GM12878 (cell line): ENCODE measurements at places on chromosomes 5 and 9. TPM values are rescaled to one million over a fixed set of nuclear protein-coding genes. Genes with fewer than 3 reads are reported as not detected.
A peak's percentile ranks its signal among the peaks of the same experiment; 100 is the strongest.

ZNG1E gene
- total RNA-seq = 54.8 and 73.2 TPM in 2 replicates

DNA sequence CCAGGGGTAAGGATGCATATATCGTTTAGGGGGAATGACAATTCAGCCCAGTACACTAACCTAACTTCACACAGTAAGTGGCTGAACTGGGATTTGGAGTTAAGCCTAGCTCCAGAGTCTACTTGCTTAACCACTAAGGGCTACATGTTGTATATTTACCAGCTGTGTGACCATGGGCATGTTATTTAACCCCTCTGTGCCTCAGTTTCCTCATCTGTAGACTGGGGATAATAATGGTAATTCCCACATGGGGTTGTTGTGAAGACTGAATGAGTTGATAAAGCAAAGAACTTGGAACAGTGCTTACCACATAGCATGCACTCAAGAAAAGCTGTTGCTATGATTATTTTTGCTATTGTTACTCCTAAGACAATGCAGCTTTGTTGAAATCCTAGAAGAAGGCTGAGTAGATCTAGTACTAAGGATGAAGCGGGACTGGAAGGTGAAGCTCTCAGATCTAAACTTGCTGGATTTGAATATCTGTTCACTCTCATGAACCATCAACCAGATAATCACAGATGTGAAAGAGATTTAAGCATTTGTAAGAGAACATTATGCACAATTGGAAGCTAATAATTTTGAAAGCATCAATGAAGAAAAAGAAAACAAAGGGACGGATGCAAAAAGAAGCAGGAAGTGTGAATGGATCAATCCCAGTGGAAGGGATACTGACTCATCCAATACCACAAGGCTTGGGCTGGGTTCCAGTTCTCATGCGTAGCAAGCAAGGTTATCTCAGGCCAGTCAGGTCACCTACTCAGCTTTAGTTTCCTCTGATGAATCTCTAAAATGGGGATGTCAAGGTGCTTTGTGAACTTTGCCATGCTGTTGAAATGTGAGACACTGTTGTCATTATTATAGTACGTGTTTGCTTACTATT, 78.5 kb upstream of the TBC1D2 start:
- no peak for DNase-seq
- H3K4me3 ChIP-seq = no peak overlapping the region
- H3K27ac ChIP-seq = no peak overlapping the region
- no peaks in the 10 kb centered on the region for H3K36me3 ChIP-seq
- peaks cover 5% of the 10 kb centered on the region for H3K27me3 ChIP-seq
- H3K4me1 ChIP-seq = no peaks in the 10 kb centered on the region

CNTFR gene
- total RNA-seq = not detected in 2 replicates

NOL6 gene
- 51.8 and 53.2 TPM in 2 replicates for total RNA-seq

DNA sequence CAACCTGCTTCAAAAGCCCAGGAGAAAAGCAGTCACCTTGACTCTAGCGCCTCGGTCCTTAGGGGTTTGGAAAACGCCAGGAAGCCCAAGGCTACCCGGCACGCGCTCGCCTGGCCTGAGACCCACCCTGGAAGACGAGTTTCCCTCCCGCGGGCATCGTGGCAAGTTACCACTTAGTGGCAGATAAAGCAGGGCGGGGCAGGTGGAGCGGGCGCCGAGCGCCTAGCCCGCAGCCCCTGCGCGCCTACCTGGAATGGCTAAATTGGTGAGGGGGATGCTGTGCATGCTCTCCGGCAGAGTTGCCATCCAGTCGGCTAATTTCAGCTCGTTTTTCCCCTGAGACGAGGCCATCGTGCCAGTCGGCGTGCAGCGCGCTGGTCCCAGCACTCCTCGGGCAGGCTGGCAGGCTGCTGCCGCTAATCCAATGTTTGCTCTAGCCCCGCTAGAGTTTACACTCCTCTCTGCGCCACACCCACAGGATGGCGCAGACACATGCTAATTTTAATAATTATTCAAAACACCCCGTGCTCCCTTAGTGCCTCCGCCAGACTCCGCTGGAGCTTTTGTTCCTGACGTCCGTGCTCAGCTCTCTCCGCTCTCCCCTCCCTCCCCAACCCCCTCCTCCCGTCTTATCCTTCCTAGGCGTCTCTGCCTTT, at the start of gene PLCXD3:
Gene PLCXD3 (minus strand): TSS at position 426 of the 656 bp plus-strand sequence. CDS start 75 bp downstream, at position 351.
- no peaks in the 10 kb centered on the region for H3K36me3 ChIP-seq
- H3K27me3 ChIP-seq = peaks cover 9% of the 10 kb centered on the region; the same call in 1 of the 2 replicates
- no peaks in the 10 kb centered on the region for H3K4me1 ChIP-seq

NME5 gene
- not detected in 2 replicates for total RNA-seq

- H3K4me3 ChIP-seq = no peak overlapping the region
- no peaks in the 10 kb centered on the region for H3K27me3 ChIP-seq
- H3K4me1 ChIP-seq = no peaks in the 10 kb centered on the region
- no peak for DNase-seq
- H3K27ac ChIP-seq = no peak overlapping the region
These were observed 19.6 kb downstream of the ITGA2 start for GRCh38 chr5:53008751-53009150.

DNA sequence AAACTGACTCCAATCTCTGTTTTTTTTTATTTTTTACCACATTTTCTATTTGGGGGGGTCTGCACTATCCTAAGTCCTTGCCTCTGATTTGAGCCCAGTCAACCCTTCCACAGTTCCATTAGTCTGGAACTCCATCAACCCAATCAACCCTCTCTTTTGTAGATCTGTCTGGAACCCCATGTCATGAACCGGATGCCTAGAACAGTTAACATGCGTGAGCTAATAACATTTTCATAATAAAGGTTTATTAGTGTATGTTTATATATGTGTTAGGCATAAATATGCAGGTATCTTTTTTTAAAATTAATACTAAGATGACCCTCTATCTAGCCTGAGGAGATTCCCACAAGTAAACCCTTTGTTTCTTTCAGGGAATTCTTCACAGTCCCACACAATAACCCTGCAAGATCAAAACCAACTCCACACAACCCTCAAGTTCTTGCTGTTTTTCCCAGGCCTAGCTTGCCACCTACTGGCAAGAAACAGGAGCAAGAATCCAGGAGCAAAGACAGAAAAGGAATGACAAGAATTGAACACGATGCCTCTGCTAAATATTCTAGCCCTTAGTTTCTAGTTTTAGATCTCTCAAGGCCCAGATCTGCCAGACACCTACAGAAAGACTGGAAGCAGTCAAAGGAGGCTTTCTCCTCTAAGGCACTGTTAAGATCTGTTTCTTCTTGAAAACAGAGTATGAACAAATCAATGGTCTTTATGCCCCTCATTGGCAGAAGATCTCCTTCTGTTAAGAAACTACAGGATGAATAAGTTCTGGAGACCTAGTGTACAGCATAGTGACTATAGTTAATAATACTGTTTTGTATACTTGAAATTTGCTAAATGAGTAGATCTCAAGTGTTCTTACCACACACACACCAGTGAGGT, 100.4 kb downstream of the TRIM36 start:
- no peaks in the 10 kb centered on the region for H3K4me1 ChIP-seq
- no peaks in the 10 kb centered on the region for H3K36me3 ChIP-seq
- DNase-seq = peak; percentile 12
- no peaks in the 10 kb centered on the region for H3K27me3 ChIP-seq
- H3K4me3 ChIP-seq = no peak overlapping the region
- peak overlapping the region; percentile 48; the same call in 1 of the 2 replicates for H3K27ac ChIP-seq

GRCh38 chr9:126876531-126876930, 16.1 kb downstream of the ZBTB34 start:
- H3K27me3 ChIP-seq = no peaks in the 10 kb centered on the region
- H3K27ac ChIP-seq = no peak overlapping the region
- no peak for DNase-seq
- H3K4me3 ChIP-seq = no peak overlapping the region
- H3K36me3 ChIP-seq = peaks cover 17% of the 10 kb centered on the region

ARRDC3 gene
- 7.7 and 8.0 TPM in 2 replicates for total RNA-seq
